ENCODE measurements at places on chromosomes 3 and 15.

- no peak for DNase-seq
These were observed 88.5 kb upstream of the LIMD1 start for GRCh38 chr3:45506084-45506483.

DNA sequence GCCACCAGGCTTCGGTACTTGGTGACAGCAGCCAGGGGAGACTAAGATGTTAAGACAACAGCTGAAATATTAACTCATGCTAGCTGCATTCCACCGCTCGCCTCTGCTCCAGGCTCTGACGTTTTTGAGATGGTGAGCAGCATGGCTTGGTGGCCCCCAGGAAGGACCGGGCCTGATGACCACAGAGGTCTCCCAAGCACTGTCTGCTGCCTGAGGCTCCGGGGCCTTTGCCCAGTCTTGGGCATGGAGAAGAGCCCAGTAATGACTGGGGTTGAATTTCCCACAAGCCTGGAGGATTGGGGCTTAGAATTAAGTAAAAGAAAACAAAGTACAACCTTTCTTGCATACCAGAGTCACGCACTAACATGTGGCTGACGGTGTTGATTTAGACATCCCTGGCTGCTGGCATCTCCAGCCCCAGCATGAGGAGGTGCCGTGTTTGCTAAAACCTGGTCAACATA is 243.6 kb upstream of the LYSMD4 start:
- no peak for DNase-seq

DNA sequence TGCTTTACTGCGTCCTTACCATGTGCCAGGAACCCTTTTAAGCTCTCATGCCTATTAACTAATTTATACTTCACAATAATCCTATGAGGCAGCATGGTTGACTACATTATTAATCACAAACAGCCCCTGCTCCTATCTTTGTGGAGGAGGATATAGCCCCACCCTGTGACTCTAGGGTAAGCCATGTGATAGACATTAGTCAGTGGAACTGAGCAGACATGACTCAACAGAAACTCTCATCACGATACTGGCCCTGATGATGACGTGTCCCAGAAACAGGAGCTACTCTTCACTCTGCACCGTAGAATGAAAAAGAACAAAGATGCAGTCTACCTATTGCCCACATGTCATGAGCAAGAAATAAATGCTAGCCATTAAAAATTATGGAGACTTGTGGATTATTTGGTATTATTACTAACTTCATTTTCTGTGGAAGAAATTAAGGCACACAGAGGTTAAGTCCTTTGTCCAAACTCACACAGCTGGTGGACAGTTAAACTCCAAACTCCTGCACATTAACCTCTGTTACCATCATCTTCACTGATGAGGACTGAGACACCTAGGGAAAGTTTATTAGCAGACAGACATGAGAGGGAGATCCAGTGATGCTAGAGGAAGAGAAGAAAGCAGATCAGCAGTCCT is 51.2 kb downstream of the CFAP20DC start:
- no peak for DNase-seq

GRCh38 chr3:23240171-23240785 is 37.2 kb downstream of the UBE2E2 start:
- no peak for DNase-seq

DNA sequence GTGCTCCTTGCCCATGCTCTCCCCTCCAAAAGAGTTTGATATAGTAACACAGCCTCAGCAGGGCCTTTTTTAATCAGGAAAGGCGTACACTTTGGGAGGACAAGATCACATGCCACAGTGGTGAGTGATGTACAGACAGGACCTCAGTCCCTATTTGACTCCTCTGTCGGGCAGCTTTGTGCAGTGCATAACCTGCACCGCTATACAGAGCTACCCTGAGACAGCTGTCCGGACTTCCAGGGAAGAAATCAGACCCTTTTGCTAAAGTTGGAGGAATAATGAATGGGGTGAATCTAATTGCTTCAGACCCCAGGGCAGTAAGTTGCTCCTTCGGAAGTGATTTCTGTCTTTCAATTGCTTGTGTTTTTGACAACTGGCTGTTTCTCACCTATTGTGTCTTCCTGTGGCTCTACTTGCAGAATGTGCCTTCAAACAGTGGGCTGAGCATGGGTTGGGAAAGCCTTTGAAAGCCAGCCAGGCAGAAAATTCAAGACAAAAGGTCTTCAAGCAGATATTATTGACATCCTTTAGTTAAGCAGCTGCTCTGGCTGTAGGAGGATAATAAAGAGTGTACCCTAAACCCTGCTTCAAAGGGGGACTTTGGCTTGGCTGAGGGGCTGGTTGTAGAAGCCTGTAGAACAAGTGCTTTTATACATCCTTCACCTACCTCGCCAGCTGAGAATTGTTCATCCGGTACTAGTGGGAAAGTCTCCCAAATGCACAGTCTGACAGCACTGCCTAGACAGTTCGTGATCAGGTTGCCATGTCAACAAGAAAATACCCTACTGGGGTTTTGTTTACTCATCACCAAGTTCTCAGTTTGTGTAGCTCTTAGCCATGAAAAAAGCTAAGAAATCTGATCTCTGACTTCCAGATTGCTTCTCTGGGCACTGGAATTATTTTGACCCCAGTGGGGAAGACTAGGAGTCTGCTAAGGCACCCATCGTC is 35.1 kb downstream of the SNTN start:
- no peak for DNase-seq

DNA sequence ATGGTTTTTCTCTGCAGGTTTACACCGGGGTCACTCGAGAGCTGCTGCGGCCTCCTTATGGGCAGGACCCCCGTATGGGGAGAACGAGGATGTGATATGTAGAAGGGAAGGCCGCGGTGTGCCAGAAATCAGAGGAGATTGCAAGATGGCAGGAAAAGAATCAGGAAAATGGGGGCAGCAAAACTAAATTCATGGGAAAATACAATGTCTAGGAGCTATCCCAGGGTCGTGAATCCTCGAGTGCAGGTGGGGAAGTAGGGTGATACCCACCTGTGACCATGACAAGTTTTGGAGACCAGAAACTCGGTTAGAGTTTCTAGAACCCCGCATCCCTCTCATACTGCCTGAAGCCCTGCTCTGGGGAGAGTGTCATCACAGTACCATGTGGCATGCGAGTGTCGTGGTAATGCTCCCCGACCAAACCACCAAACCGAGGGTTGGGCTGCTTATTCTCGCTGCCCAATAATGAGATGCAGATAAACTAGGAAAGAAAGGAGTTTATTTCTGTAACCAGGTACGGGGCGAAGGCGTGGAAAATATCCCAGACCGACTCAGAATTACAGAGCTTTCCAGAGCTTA is 781 bp downstream of the TRNT1 start:
- no peak for DNase-seq

DNA sequence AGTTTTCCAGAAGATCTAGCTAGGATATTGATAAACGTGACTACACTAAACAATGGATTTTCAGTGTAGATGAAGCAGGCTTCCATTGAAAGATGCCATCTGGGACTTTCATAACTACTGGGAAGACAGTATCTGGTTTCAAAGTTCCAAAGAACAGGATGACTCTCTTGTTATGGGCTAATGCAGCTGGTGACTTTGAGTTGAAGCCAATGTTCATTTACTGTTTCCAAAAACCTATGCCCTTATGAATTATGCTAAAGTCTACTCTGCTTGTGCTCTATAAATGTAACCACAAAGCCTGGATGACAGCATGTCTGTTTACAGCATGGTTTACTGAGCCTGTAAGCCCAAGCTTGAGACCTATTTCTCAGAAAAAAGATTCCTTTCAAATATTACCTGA is 245.4 kb downstream of the GBE1 start:
- no peak for DNase-seq

DNA sequence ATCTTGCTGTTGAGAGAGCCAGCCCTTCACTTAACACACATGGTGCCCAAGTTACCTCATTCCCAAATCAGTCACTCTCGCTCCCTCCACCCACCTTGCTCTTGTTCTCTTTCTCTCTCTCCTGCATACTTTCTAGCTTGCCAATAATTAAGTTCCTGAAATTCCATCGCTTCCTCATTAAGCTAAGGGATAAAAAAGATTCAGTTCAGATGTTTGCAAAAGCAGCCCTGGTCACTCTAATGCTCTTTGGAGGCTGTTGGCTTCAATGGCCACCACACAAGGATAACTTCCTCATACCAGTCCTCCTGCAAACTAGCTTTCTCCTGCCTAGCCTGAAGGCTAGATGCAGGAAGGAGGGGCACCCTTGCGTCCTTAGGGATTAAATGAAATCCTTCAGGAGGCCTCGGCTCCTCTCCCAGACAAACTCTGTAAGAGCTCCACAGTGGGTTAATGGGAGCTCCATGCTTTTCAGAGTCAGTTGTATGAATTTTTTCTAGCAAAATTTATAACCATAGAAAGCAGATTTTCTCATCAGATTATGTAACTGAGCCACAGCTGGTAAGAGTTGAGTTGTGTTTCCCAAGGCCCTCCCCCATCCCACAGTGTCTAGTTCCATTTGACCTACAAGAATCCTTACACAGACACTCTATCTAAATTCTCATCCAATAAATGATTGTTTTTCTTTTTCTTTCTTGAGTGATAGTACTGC is 176.6 kb upstream of the TRIM42 start:
- DNase-seq: no peak

DNA sequence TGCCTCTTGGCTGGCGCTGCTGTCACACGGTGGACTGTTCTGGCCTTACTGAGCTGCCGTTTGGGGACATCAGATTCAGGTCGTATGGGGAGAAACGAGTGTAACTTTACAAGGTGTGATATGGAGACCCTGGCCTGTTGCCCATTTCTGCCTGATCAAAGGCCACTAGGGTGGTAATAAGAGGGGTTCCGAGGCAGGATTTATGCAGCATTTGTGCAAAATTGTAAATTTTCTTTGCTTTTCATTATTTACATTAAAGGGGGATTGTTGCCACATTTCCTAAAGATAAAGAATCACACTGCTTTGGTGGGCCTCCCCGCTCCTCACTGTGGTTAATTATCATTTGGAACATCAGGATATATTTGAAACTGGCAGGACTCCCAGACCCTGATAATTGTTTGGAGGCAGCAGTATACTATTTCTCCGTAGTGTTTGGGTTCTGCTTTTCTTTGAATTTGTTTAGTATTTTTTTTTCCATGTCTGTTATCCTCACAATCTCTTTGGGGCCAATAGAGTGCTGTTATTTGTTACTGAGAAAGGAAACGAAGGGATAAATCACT is 891 bp downstream of the NXPE3 start:
- peak; percentile 50 for DNase-seq

GRCh38 chr3:169662132-169662842 is 1.2 kb downstream of the MECOM start:
- peak; percentile 97 for DNase-seq

DNA sequence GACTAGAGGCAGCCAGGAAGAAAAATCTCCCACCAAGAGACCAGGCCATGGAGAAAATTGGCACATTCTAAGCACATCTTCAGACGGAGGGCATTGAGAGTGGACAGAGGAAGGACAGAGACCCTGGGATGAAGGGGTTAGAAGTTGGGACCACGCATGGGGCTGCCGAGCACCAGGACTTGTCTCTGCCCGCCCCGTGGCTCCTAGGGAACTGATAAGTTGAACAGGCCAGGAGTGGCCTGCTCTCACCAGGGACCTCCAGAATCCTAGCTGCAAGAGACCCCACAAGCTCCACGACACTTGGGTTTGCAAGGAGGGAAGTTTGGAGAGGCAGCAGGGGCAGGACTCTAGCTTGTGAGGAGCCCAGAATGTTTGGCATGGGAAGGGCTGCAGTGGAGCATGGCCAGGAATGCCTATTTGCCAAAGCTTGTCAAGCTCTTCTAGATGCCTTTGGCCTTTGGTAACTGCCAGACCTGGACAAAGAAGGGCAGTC is 355.1 kb downstream of the NSUN3 start:
- no peak for DNase-seq

- DNase-seq: no peak
These were observed 353.4 kb downstream of the RORA start for GRCh38 chr15:60875681-60876080.

- DNase-seq: no peak
These were observed 2.1 kb upstream of the SRPRB start for GRCh38 chr3:133803469-133803868.

- DNase-seq: no peak
These were observed 172.1 kb downstream of the KLF13 start for GRCh38 chr15:31498756-31499155.

- DNase-seq: peak; percentile 36
These were observed 60.4 kb upstream of the CHD2 start for GRCh38 chr15:92839696-92840095.

GRCh38 chr3:100122321-100122720 is 8.0 kb upstream of the FILIP1L start:
- DNase-seq: no peak

DNA sequence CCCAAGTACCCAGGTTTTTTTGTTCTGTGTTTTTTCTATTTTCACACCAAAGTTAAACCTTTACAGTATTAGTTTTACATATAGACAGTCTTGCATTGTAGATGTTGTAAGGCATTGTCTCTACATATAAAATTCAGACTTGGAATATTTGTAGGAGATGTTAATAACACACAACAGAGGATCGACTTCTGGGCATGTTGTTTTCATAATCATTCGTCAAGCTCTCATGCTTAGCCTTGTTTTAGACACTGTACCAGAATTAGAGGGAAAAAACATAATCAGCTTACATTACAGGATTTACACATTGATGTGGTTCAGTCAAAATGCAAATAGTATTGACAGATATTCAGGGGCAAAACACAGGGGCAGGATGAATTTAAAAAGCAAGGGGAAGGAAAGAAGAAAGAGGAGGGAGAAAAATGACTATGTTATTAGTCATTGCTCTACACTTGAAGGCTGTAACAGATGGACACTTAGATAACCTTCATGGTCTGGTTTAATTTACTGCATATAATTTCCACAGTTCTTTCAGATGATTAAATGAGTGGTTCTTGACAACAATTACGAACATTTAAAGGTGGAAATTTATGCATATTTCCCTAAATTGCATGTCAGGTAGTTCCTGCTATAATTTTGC is 7.5 kb downstream of the CMSS1 start:
- no peak for DNase-seq

DNA sequence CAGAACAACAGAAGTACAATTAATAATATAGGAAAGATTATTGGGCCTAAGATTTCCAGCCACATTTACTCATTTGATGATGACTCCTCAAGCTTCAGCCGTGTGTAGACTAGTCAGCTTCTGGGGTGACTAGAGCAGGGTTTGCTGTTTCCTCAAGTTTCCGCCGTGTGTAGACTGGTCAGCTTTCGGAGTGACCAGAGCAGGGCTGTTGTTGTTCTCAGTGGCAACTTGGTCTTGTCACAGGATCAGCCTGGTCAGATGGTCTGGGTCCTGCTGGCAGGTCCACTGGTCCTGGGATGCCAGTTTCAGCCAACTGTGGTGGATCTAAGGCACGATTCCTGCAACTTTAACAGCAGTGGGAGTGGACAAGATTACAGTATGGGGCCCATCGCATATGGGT is 21.8 kb upstream of the NOX5 start:
- DNase-seq: no peak

- DNase-seq: peak; percentile 57
These were observed 88.1 kb upstream of the TGFBR2 start for GRCh38 chr3:30518181-30518864.

- DNase-seq: no peak
These were observed 122.3 kb downstream of the ALDH1A2 start for GRCh38 chr15:57943171-57943570.
